ENCODE measurements at places on chromosomes 7 and 10. TPM values are rescaled to one million over a fixed set of nuclear protein-coding genes. Genes with fewer than 3 reads are reported as not detected.

The SORCS1 gene
- total RNA-seq: not detected

- no peak for DNase-seq
Measured at GRCh38 chr10:119205894-119206602, 1.3 kb upstream of the GRK5 start.

The LMOD2 gene
- not detected for total RNA-seq

- DNase-seq: no peak
Measured at GRCh38 chr7:95716357-95717122, 55.8 kb upstream of the DYNC1I1 start.

The ATP6V0E2 gene
- 3.8 TPM for total RNA-seq

The DNAH11 gene
- under 0.01 TPM for total RNA-seq

The ZNF503 gene
- total RNA-seq: 4.1 TPM

DNA sequence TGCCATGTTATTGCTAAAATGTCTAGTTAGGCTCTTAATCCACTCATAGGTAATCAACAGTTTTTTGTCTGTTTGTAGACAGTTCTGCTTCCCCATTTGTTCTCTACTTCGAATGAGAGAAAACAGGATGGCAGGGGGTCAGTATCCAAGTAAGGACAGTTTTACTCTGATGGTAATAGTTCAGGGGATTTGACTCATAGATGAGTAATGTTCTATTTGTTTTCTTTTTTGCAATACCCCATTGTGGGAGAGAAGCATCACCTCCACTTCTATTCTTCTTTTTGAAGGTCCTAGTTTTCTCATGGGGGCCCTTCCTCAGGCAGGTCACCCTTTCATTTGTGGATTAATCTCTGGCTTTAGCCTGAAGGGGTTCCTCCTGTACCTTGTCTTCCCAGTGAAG is 13.9 kb downstream of the PCLO start:
- DNase-seq: peak; percentile 16

All from LHCN-M2 (cell line).